CD4-positive, alpha-beta T cell treated with Interleukin-6 at 100 ng/mL for 8 hours (primary cell): ENCODE measurements at places on chromosomes 5 and 9.

DNA sequence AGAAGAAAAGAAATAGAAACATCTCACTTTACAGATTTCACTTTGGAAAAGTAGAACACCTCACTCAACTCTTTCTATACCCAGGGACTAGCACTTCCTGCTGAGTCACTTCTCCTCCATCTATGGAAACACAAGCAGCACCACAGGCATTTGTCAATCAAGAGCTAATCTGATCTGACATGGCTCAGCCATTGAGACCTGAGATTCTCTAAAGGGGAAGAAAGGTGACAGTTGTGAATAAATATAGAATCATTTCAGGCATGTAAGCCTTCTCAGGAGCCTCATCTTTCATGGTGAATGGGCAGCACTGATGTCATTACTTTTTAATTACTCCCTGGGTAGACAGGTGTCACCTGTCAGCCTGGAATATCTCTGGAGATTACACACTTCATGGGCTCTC is 559.8 kb downstream of the HINT1 start:
- DNase-seq: no peak

- no peak for DNase-seq
Measured at GRCh38 chr5:68478301-68479095, 262.9 kb downstream of the PIK3R1 start.

- no peak for DNase-seq
Measured at GRCh38 chr5:167802755-167803431, 488.6 kb upstream of the WWC1 start.

- no peak for DNase-seq
Measured at GRCh38 chr9:119736491-119737454, 367.5 kb upstream of the BRINP1 start.

DNA sequence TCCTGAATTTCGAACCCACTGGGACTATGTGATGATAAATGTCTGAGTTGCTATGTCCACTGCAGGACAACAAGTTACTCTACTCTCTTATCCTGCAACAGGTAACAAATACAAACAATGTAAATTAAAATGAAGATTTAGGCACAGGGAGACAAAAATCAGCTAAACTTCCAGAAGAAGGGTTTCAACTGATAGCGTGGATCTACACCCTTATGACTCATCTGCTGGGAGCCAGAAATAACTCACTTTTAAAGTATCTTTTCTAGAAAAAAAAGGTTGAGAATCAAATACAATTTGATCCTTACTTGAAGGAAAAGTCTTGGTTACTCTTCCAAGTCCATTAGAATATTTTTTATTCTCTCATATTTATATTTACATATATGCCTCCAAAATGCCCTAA is 21.4 kb downstream of the PJA2 start:
- no peak for DNase-seq
